NCI-H146 (cell line): ENCODE measurements at places on chromosomes 5 and 9.
A peak's percentile ranks its signal among the peaks of the same experiment; 100 is the strongest.

GRCh38 chr9:97188545-97188944 is 118.9 kb upstream of the CCDC180 start:
- DNase-seq, result no peak

GRCh38 chr9:72751541-72751940 is 201.3 kb downstream of the ALDH1A1 start:
- no peak for DNase-seq

- no peak for DNase-seq
Observed at GRCh38 chr5:100800562-100800961, 102.5 kb downstream of the ST8SIA4 start.

DNA sequence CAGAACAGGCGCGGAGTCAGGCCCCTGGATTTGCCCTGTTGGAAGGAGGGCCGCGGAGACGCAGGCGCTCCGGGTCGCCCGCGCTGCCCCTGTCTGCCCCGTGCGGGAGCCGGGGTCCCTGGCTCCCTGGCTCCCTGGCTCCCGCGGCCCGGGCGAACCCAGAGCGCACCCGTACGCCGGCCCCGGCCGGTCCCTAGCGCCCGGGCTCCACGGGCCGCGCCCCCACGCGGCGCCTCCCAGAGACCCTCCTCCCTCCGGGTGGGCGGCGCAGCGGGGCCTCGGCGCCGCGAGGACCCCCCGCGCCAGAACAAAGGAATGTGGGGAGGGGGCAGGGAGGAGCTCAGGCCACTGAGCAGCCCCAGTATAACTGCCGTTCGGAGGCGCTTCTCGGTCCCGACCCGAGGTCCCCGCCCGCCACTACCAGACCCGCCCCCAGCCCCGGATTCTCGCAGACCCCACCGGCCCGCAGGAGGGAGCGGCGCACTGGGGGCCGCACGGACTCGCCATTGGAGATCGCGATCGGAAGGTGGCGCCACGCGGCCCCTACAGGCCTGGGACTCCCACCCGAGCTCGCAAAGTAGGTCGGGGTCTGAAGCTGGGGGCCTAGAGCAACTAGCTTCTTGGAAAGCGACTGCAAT is 2.4 kb downstream of the NFIL3 start:
- peak; percentile 11 for DNase-seq

- no peak for DNase-seq
Observed at GRCh38 chr9:18793122-18793521, 239.9 kb downstream of the SAXO1 start.

DNA sequence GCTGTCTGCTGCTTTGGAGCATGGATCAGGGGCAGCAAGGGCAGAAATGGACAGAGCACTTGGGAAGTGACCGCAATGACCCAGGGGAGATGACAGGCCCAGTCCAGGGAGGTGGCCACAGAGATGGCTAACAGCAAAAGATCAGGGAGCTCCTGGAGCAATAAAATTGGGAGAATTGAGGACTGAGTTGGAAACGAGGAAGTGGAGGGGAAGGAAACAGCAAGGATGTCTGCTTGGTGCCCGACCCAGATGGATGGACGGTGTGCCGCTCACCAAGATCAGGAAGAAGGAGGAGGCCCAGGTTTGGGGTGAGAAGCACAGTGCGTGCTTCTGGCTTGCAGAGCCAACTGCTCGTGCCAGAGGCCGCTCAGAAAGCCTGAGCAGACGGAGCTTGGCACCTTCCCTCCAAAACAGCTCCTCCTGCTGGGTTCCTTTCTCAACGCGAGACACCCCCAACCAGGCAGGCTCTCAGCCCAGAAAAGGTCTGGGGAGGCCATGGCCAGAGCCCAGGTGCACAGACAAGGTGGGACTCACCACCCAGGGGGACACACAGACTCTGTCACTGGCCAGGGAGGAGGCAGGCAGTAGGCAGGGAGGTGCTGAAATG is 1.7 kb upstream of the SLC34A1 start:
- no peak for DNase-seq

DNA sequence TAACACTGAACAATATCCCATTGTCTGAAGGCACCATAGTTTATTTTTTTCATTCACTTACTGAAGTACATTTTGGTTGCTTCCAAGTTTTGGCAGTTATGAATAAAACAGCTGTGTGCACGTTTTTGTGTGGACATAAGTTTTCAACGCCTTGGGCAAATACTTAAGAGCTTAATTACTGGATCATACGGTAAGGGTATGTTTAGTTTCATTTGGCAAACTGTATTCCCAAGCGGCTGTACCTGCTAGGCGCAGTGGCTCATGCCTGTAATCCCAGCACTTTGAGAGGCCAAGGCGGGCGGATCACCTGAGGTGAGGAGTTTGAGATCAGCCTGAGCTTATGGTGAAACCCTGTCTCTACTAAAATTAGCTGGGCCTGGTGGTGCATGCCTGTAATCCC is 63.7 kb upstream of the FAM120A start:
- no peak for DNase-seq

DNA sequence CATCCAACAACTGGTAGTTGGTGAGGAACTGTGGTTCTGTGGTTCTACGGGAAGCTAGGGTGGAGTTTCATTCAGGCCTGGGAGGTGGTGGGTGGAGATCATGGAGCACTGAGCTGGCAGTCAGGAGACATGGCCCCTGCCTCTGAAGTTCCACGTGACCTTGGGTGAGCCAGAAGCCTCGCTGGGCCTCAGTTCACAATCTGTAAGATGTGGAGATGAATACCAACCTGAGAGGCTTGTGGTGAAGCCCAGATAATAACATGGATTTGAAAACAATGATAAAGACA is 177.9 kb downstream of the MACROH2A1 start:
- no peak for DNase-seq

DNA sequence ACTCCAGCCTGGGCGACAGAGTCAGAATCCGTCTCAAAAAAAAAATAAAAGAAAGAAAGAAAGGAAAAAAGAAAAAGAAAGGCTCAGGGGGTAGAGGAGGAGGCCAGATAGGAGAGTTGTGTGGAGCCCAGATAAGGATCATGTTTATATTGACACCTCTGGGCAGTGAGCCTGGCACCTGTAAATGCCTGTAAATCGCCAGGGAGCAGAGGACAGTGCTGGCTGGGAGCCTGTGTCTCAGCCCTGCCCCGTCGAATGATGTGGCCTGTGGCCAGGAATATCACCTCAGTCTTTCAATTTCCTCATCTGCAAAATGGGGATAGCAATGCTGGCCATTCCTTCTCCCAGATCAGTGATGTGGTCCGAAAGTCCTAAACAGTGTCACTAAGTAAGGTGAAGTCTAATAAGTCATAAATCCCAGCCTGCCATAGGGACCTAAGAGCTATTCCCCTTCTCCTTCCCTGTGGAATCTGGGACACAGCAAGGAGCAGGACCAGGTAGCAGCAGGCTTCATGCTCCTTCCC is 10.3 kb upstream of the ABO start:
- DNase-seq, result no peak

DNA sequence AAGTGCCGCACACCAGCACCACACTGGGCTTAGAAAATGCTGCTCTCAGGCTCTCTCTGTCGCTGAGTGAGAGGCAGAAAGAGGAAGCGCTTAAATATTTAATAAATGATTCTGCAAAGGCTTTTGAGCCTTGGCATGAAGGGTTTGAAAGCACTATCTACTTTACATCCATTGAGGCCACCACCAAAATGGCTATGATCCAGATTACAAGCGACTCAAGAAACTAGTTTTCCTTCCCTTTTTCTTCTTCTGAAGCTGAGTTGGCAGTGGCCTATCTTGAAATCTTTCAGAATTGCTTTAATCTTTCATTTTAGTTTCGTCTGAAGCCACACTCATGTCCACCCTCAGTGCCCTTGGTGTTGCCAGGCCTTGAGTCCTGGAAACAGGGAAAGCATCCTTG is 59.5 kb downstream of the EBF1 start:
- no peak for DNase-seq
